ENCODE measurements at places on chromosomes 6 and 20.
A peak's percentile ranks its signal among the peaks of the same experiment; 100 is the strongest.

DNA sequence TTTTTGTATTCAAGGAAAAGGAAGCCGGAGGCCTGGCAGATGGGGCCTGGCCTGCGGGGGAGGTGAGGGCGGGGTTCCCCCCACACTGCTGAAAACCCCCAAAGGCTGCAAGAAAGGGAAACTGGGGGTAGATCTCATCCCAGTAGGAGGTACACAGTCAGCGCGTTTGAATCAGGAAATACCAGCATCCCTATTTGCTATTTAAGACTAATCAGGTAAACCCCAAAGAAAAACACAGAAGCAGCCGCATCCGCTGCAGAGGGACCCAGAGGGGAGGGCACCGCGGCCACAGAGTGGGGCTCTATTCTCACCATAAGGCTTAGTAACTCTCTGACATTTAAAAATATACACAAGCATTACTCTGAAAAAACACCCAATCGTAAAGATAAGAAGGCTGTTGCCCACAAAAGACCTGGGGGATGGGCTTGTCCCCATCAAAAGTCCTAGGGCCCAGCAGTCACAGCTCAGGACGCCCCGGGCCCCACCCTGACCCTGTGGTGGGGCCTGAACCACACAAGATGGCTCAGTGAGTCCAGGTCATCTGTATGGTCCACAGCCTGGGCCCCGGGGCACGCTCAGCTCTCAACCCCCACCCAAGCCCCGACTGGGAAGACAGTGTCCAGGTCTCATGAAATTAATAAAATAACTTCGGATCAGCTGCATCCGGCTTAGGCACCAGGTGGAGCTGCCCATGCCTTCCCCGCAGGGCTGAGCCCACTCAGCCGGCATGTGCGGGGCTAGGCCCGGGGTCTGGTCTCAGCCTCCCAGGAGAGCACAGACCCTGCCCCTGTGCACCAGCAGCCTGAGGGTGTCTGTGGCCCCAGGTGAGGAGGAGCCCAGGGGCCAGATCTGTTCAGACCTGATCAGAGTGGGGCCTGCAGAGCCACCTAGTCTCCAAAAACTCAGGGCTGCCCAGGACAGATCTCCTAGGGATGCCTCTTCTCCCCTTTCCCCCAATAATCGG, 31.0 kb downstream of the KCNQ2 start:
- peak; percentile 70 for DNase-seq
- H3K4me1 ChIP-seq = peaks cover 15% of the 10 kb centered on the region
- no peak overlapping the region for H3K4me3 ChIP-seq
- H3K27me3 ChIP-seq = peaks cover 4% of the 10 kb centered on the region
- peak overlapping the region; percentile 29 for H3K27ac ChIP-seq

- H3K27ac ChIP-seq = no peak overlapping the region
- DNase-seq = peak; percentile 33
- peaks cover 1% of the 10 kb centered on the region for H3K27me3 ChIP-seq
- H3K4me1 ChIP-seq = peaks cover 5% of the 10 kb centered on the region
- H3K36me3 ChIP-seq = no peaks in the 10 kb centered on the region
Observed at GRCh38 chr6:35558571-35558970, 45.9 kb upstream of the TULP1 start.

DNA sequence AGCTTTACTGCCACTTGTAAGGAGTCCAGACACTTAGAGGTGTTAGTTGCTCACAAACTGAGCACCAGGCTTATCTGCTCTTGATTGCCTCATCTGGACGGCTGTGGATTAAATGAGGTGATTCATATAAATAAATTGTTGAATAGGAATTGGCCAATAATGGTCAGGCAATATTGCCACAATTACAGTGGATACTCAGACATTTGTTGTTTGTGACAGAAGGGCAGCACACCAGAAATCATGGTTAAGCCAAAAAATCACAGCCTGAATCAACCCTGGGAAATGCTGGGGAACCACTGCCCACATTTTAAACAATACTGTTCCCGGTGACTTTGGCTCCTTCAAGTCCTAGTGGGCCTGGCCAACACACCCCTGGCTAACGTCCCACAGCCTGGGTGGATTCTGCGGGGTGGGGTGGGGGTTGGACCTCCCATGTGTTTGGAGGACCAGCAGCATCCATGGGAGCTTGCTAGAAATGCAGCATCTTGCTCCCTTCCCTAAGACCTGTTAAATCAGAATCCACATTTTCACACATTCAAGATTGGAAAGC, 29.5 kb upstream of the SPDEF start:
- H3K27ac ChIP-seq = no peak overlapping the region
- no peak overlapping the region for H3K4me3 ChIP-seq
- H3K36me3 ChIP-seq = peaks cover 2% of the 10 kb centered on the region
- H3K27me3 ChIP-seq = no peaks in the 10 kb centered on the region

GRCh38 chr20:17665756-17666155, 16.3 kb downstream of the RRBP1 start:
- H3K4me3 ChIP-seq = no peak overlapping the region
- no peak overlapping the region for H3K27ac ChIP-seq

DNA sequence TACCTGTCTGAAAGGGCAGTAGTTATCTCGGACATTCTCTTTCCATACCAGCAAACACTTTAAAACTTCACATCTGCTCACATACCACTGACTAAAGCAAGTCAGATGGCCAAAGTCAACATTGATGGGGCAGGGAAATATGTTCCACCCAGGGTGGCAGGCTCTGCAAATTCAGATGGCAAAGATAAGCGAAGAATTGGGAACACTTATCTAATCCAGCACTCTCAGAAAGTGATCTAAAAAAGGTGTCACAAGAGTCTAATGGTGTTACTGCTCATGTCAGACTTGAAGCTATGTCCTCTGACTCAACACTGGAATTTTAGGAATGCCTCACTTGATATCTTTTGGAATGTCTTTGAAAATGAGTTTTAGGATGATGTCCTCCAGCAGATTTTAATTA, 1086.2 kb downstream of the KIF16B start:
- no peak overlapping the region for H3K4me3 ChIP-seq
- H3K27me3 ChIP-seq = no peaks in the 10 kb centered on the region
- no peak for DNase-seq
- no peaks in the 10 kb centered on the region for H3K4me1 ChIP-seq
- H3K36me3 ChIP-seq = no peaks in the 10 kb centered on the region

DNA sequence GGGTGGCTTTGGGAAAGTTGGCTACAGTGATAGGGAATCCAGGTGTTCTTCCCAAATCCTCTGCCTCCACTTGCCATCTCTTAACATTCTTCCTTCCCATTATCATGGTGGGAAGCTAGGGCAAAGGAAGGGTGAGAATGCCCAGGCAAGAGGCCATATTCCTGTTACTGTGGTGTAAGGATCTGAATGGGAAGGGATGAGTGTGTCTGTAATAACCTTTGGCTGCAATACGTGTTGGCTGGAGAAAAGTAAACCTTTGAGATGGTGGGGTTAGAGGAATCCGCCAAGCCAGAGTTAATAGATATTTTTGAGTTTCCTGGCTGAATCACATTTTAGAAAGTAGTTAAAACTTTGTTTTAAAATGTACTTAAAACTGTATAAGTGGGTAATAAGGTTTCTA, 45.9 kb downstream of the RNF144B start:
- H3K4me1 ChIP-seq = no peaks in the 10 kb centered on the region
- H3K4me3 ChIP-seq = no peak overlapping the region
- H3K36me3 ChIP-seq = peaks cover 12% of the 10 kb centered on the region
- H3K27ac ChIP-seq = no peak overlapping the region

GRCh38 chr6:130958468-130958867, 104.6 kb downstream of the EPB41L2 start:
- H3K4me1 ChIP-seq = no peaks in the 10 kb centered on the region
- H3K27ac ChIP-seq = no peak overlapping the region
- no peak overlapping the region for H3K4me3 ChIP-seq
- DNase-seq = no peak
